ENCODE measurements at places on chromosomes 16 and 17.

DNA sequence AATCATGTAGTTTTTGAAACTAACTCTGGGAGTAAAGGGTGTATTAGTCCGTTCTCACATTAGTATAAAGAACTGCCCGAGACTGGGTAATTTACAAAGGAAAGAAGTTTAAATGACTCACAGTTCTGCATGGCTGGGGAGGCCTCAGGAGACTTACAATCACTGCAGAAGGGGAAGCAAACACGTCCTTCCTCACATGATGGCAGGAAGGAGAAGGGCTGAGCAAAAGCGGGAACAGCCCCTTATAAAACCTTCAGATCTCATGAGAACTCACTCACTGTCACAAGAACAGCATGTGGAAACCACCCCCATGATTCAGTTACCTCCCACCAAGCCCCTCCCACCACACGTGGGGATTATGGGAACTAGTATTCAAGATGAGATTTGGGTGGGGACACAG, 256.5 kb upstream of the TNRC6C start:
- no peak for DNase-seq

DNA sequence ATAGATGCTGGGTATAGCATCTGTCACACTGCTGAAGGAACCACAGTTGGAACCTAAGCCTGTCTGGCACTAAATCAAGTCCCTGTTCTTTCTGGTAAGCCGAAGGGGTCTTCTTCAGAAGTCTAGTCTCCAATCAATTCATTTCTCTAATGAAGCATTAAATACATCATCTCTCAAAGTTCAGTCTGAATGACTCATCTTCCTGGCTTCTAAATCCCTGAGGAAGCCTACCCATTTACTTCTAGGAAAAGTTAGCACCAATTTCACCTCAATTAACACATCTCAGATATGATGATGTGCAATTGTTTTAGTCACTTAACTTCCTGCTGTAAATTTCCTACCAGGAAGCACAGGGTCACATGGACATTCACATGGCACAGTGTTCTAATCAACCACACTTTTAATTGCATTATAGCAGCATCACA, 49.9 kb downstream of the TEX14 start:
- no peak for DNase-seq

DNA sequence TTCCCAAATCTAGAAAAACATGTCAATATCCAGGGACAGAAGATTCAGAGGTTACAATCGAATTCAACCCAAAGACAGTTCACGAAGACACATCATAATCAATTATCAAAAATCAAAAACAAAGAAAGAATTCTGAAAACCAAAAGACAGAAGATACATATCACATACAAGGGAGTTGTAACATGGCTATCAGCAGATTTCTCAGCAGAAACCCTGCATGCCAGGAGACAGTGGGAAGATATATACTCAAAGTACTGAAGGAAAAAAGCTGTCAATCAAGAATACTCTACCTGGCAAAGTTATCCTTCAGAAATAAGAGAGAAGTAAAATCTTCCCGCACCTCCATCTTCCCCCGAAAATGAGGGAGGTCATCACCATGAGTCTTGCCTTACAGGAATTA, 258.6 kb downstream of the CEP112 start:
- DNase-seq: no peak

GRCh38 chr17:72176951-72177660, 56.3 kb downstream of the SOX9 start:
- DNase-seq: peak; percentile 61

DNA sequence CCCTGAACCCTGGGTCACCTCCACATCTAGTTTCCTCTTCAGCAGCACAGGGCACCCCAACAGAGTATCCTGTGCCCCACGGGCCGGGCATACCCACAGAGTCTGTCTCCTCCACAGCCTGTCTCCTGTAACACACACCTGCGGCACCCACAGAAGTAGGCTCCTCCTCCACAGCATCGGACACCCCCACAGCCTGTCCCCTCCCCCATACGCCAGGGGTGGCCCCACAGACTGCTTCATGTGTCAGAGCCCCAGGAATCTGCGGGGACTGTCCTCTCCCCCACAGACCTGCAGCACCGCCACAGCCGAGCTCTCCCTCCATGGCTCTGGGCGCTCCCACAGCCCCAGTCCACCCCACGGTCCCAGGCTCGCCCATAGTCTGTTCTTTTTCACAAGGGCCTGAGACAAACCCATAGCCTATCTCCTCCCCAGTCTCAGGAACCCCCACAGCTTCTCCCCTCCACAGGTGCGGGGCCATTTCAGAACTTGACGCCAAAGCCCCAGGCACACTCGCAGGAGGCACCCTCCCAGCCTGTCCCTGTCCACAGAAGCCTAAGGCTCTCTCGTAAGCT, 1.4 kb downstream of the KIAA0753 start:
- no peak for DNase-seq

- DNase-seq: no peak
These were observed 7.5 kb upstream of the CDH5 start for GRCh38 chr16:66359012-66359411.

DNA sequence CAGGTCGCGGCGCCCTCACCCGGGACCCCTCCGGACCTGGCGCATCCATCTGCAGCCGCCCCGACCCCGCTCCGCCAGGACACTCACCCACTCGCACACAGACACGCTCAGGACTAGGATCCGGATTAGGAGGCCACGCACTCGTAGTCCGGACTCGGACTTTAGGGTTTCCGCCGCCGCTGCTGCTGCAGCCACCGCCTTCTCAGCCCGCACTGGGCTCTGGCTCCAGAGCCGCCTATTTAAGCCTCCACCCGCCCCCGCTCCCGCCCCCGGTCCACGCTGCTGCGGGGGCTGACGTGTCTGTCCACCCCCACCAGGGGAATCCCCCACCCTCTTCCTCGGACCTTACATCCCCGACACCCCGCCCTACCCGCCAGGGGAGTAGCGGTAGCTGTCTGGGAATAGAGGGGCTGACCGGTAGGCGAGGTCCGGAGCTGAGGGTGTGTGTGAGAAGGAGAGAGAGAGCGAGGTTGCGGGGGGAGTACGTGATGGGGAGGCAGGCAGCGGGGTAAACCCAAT, at the start of gene RRAD:
TSS of gene RRAD (minus strand) at position 214 of the 519 bp plus-strand sequence. CDS start 356 bp downstream, outside the sequence.
- peak; percentile 46 for DNase-seq

DNA sequence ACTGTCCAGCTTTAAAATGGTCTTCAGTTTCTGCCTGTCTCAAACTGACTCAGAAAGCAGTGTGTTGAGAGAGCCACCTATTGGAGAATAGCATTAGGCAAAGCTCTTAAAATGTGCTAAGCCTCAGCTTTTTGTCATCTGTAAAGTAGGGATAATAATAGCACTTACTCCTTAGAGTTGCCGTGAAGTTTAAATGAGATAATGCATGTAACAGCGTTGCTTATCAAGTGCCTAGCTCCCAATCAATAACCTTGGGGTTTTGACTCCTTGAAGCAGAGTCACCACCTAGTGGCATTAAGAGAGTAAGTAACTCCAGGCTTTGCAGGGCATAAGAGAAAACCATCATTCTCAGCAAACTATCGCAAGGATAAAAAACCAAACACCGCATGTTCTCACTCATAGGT, 163.3 kb downstream of the HS3ST2 start:
- peak; percentile 17 for DNase-seq

- no peak for DNase-seq
These were observed 31.8 kb downstream of the C16orf82 start for GRCh38 chr16:27098366-27099049.

DNA sequence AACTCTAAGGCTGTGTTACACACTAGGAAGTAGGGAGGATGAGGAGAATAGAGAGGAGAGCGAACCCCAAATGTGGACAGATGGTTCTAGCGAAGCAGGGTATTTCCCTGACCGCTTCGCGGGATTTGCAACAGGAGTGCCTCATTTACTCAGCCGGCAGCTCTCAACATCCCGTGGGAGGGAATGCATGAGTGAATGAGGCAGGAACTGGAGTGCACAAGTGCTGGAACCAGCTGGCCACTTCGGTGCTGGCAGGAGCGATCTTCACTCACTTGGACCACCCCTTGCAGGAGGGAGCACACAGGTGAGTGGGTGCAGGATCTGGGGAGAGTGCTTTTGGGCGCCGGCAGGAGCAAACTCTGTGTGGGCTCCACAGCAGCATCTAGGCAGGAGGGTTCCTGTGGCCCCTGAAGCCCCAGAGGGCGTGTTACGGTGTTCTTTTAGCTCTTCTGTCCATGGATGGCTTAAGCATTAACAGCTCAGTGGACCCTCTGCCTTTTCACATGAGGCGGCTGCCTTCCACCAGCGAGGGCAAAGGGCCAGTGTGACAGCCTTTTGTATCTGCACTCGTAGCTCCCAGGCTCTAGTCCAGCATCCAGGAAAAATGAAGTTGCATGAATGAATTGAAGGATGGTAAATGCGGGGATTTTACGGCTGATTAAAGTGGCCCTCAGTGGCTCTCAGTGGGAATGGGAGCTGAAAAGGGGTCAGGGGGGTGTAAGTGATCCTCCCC, 17.4 kb upstream of the ZNHIT3 start:
- DNase-seq: no peak

DNA sequence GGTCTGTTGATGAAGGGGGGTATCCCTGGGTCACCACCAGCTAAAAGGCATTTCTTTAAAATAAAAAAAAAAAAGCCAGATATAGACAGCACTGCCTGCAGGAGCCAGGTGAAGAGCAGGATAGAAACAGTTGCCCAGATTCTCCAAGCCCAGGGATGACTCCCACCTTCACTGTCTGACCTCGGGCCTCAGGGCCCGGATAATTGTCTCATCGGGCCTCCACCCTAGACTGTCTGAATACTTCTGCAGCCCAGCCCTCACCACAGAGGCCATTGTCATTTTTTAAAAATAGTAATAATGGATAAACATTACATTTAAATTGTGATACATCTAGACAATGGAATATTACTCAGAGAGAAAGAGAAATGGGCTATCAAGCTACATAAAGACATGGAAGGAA, 92.8 kb upstream of the TNRC6C start:
- DNase-seq: no peak

GRCh38 chr16:68013440-68013839, 2.3 kb downstream of the DPEP2NB start:
- DNase-seq: no peak

DNA sequence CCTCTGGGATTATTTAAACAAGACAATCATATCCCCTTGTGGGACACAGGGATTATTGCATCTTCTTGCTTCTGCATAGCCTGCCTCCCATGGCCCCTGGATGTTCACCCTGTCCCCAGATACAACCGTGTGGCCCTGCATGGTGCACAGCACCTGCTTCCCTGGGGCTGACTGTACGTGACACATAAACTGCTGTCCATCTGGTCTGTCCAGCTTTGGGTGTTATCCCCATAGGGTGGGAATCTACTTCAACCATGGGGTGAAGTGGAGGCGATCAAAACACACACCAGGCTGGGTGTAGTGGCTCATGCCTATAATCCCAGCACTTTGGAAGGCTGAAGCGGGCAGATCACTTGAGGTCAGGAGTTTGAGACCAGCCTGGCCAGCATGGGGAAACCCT, 138.8 kb downstream of the XYLT1 start:
- no peak for DNase-seq

DNA sequence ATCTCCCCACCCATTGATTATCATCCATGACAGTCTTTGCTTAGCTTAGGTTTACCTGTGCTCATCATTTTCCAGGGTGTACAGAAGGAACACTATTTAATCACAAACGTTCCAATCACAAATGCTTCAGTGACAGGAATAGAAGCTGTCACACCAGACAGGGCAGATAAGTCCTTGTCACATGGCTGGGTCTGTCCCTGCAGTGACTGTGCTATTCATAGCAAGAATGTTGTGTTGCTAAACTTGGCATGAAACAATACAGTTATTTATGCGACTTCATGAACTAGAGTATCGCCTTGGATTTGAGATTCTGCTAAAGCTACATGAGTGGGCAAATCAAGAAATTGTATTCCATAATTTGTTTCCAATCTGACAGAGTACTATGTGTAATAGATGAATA, 108.4 kb downstream of the CDH13 start:
- no peak for DNase-seq

DNA sequence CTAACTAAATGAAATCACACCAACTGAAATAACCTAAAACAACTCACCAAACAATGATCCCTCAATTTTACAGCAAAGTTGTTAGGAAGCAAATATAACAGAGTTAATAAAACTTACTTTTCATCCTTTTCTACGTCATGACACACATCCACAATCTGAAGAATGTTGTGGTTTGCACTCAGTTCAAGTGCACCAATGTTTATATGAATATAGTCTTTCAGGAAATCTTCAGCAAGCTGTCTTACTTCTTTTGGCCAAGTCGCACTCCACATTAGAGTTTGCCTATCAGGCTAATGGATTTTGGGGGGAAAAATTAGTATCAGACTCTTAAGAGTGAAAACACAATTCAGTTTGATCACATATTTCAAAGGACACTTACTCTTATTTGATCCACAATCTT, 3.3 kb downstream of the DDX5 start:
- DNase-seq: no peak

DNA sequence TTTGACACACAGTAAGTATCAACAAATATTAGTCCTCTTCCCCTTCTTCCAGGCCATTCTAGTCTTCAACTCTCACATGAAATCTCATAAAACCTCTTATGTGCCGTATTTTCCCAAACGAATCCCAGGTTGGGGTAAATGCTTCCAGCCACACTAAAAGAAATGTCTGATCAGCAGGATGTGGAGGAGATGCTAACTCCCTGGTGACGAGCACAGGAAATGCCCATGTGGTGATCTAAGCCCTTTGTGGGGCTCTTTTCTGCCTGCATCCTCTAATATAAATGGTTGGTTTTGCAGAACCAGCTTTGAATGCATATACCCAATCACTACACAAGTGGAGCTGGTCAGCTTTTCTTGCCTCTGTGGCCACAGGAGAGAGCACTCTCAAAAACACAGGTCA, 498.2 kb upstream of the ERCC4 start:
- DNase-seq: no peak

DNA sequence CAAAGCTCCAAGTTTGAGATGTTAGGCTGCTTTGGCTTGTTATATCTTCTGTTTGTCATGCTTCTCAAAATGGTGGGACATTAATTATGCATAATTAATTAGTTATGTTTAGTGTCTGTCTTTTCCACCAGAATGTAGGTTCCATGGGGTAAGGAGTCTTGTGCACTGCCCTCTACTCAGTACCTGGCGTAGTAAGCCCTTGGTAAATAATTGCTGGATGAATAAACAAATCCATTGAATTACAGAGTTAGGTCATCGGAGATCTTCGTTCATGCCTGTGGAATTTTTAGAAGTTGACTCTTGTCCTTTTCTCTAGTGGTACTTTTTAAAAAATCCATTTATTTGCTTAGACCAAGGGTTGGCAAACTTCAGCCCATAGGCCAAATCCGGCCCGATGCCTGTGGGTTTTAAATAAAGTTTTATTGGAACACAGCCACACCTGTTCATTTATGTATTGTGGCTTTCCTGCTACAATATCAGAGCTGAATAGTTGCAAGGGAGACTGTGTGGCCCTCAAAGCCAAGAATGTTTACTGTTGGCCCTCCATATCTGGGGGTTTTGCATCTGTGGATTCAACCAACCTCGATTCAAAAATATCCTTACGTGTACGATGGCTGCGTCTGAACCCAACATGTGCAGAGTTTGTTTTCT, 524.8 kb upstream of the EEF2KMT start:
- DNase-seq: no peak

GRCh38 chr17:5191541-5192417, at the start of gene ZNF594:
ZNF594 (minus strand) TSS chr17:5191868; CDS start chr17:5184256, 7,612 bp downstream.
- peak; percentile 100 for DNase-seq

GRCh38 chr16:83400234-83400633, 407.5 kb upstream of the HSBP1 start:
- peak; percentile 67 for DNase-seq

GRCh38 chr17:28501421-28502284, 4.5 kb upstream of the FOXN1 start:
- no peak for DNase-seq

Measured in iPS-NIHi11 (cell line).